GM20000 (cell line): ENCODE measurements at places on chromosomes 3 and 15.

GRCh38 chr3:172096881-172097420, 57.6 kb downstream of the FNDC3B start:
- no peak for DNase-seq

DNA sequence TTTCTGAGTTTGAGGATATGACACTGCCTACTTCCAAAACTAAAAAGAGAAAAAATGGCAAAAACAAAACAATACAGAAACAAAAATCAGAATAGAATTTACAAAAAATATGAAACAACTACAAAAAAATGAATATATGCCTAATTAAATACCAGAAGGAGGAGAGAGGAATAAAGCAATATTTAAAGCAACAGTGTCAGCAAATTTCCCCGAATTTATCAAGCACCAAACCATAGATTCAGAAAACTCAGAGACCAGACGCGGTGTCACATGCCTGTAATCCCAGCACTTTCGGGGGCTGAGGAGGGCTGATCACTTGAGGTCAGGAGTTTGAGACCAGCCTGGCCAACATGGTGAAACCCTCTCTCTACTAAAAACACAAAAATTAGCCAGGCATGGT, 1360.9 kb downstream of the SI start:
- DNase-seq = no peak

DNA sequence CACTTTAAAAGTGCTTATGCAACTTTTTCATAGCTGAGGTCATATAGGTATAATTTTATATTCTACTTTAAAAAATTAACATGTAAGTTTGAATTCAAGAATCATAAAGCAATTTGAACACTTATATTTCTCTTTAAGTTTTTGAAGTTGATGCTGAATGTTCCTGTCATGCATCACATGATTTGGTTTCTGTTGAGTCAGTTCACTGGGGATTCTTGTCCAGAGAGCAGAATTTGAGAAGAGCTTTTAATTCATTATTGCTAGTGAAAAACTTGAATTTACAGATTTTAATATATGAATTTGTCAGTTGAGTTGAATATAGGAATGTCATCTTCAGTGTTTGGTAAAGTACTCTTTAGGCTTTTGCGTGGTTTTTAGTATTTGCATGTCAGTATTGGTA, 7.9 kb downstream of the SLC25A26 start:
- no peak for DNase-seq

- no peak for DNase-seq
Observed at GRCh38 chr15:32828507-32829186, 110.8 kb downstream of the GREM1 start.

GRCh38 chr3:177713928-177714900, 516.9 kb upstream of the TBL1XR1 start:
- DNase-seq = no peak

- DNase-seq = peak; percentile 18
Observed at GRCh38 chr15:85542895-85543331, 162.5 kb downstream of the AKAP13 start.

DNA sequence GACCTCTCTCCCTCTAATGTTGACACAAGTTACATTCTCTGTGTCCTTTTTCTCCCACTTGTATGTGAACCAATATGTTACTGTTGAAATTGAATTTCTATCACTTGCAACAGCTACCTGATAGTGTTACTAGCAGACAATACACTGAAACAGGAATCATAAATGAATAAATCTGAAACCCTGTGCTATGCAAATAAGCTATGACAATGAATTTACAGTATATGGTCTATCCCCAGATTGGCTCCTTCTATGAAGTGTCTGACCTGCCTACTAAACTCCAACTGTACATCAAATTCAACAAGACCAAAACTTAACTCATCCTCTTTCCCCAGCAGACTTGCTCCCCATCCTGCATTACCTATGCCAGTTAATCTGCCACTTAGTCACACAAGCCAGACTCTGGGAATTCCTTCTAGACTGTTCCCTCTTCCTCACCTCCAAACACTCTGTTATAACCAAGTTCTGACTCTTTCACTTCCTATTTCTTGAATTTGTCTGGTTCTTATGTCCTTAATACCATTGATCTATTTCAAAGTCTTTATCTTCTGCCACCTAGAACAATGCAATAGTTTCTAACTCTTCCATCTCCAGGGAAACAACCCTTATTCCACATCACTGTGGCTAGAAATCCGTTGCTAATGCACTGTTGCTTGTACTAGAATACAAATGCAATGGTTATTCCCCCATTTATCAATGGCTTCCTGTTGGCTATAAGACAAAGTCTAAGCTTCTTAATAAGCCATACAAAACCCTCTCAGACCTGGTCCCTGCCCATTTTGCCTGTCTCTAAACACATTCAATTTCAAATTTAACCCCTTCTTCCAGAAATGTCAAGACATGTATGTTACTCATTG, 13.4 kb upstream of the ZNF639 start:
- DNase-seq = peak; percentile 30

- no peak for DNase-seq
Observed at GRCh38 chr3:58474967-58475578, 16.8 kb upstream of the KCTD6 start.

DNA sequence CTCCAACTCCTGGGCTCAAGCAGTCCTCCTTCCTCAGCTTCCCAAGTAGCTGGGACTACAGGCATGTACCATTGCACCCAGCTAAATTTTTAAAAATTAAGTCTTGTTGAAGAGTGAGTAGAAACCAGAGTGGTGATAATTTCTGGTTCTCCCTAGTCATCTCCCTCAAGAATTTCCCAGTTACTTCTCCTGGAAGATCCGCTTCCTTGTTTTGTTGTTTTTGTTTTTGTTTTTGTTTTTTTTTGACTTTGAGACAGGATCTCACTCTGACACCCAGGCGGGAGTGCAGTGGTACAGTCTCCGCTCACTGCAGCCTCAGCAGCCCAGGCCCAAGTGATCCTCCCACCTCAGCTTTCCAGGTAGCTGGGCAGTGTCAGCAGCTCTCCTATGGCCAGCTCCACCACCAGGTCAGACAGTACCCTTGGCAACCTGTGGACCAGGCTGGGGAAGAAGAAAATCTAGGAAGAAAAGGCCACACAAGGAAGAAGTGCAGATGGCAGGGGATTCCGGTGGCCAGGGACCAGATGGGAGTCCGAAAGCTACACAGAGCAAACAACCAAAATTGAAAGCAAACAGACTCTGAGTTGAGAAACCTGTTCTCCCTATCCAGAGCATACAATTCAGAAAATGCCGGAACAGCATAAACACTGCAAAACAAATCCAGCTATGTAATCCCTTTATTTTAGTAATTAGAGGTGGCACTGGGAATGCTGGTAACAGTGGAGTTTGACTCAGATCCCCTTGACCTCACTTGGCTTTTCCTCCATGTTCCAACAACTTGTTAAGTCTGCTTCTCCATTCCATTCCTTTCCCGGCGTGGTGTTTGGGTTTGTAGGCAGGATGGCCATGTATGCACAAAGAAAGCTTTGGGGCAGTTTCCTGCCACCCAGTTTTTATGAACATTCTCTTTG, 266.6 kb upstream of the CTDSPL start:
- no peak for DNase-seq

- no peak for DNase-seq
Observed at GRCh38 chr3:138023754-138024153, 13.8 kb downstream of the CLDN18 start.

GRCh38 chr15:55829826-55830225, 86.9 kb upstream of the PRTG start:
- DNase-seq = peak; percentile 9

DNA sequence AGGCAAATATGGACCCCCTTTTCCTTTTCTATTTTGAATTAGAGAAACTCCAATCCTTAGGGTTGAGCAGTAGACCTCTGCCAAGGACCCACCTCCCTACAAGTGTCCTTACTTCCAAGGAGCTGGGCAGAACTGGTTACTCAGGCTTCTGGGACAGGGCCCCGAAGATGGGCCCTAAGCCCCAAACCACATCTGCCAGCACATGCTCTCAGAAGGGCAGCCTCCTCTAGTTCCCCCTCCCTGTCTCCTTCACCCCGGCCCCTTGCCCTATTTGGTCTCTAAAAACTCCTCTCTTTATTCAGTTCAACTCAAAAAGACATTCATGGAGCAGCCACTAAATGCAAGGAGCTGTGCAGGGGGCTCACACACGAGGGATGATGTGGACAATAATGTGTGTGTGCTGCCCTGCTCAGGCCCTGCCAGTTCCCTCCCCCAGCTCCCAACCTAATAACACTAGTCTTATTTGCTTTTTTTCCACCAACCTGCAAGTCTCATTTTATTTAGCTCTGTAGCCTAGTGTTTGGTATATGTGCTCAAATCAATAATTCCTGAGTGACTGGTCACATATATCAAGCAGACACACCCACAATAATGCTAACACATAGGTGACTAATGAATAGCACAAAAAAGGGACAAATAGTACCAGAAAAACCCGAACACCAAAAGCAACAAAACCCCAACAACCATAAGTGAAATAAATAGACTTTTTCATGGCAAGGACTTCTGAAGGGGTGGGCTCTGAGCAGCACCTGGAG, 12.2 kb downstream of the ZDHHC3 start:
- DNase-seq = no peak

DNA sequence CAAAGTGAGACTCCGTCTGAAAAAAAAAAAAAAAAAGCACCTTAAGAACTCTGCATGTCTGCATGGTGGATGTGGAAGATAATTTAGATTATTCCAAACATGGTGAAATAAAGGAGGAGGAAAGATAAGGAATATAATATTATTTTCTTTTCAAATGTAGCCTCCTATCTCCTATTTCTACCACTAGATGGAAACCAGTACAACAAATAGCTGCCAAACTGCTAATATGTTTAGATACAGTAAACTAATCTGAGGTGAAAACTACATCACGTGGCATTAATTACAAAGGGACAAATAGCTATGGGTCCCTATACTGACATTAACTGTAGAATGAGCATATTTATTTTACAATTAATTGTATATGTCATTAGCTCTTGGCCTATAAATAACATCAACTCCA, 197.8 kb downstream of the TBC1D5 start:
- DNase-seq = no peak

DNA sequence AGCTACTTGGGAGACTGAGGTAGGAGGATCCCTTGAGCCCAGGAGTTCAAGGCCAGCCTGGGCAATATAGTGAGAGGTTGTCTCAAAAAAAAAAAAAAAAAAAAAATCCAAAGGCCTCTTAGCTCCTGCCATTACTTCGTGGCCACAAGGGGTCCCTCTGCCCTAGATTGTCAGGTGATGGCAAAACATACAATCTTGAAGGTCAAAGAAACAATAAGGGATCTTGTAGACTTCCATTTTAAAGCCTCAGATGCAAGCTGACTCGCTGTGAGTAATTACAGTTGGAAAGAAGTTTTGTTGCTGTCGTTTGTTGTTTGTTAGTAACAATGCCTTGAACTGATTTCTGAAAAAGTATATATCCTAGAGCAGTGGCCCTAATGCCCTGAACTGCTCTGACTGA, 55.9 kb upstream of the PLCL2 start:
- peak; percentile 36 for DNase-seq

- peak; percentile 26 for DNase-seq
Observed at GRCh38 chr3:81485444-81485865, 276.0 kb downstream of the GBE1 start.

GRCh38 chr15:29674661-29675533, 147.4 kb downstream of the TJP1 start:
- DNase-seq = no peak

- DNase-seq = no peak
Observed at GRCh38 chr15:77759896-77760592, 127.3 kb upstream of the LINGO1 start.

DNA sequence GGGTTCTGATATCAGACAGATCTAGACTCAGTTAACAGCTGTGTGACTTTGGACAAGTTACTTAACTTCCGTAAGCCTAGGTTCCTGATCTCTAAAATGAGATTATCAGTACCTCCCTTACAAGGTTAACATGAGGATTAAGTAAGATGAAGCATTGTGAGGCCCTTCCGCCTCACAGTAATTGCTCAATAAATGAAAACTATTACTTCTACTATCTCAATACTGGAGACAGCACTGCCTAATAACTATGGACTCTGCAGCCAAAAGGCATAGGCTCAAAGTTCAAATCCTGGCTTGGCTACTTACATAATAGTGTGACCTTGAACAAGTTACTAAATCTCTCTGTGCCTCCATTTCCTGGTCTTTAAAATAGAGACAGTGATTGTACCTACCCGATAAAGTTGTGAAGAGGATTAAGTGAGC, 82.0 kb upstream of the ATP11B start:
- no peak for DNase-seq

DNA sequence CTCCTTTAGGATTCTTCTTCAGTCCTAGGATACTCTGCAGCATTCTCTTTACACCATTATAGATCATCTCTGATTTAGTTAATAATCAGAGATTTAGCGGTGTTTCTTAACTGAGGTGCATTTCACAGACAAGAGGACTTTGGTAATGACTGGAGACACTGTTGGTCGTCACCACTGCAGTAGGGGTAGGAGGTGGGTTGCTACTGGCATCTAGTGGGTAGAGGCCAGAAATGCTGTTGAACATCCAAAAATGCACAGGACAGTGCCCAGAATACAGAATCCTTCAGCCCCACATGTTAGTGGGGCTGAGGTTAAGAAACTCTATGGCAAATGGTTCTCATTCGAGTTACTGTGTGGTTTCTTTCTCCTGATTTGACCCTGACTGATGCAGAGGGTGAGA, 80.4 kb upstream of the LMCD1 start:
- DNase-seq = no peak

- peak; percentile 55 for DNase-seq
Observed at GRCh38 chr15:41936649-41937567, 35.4 kb downstream of the EHD4 start.

GRCh38 chr3:138289701-138290100, 40.0 kb downstream of the NME9 start:
- no peak for DNase-seq

DNA sequence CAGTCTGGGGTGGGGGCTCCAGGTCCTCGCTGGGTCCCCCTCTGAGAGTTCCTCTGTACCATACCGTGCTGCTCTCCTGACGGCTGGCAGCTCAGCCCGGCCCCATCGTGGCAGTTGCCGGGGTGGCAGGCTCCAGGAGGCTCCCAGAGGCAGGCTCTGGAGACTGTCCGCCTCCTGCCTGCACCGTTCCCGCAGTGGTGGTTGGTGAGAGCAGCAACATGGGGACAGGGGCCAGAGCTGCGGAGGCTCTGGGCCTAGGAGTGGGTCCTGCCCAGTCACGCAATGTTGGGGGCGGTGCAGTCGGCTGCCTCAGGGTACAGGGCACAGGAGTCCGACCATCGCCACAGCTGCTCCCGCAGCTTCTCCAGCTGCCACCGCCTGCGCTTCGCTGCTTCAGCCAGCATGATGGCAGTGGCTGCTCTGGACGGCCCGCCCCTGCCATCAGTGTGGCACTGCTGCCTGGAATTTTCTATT, 492.7 kb downstream of the AGBL1 start:
- no peak for DNase-seq

DNA sequence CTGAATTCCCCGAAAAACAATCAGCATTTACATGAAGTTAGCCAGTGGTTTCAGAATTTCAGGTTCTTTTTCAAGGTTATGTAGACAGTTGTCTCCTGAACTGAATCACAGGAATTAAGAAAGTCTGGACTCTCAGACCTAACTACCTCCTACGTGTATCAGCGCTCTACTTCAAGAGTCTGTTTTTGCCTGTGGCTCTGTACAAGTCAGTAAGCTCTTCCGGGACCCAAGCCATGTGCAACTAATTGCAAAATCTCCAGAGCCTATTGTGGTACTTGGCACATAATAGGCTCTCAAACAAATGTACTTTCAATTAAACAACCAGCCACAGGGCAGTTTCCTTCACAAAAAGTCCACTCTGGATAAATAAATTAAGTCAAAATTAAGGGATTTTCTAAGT, 414.2 kb downstream of the PDCD6IP start:
- no peak for DNase-seq

GRCh38 chr3:167110901-167111300, 269.2 kb downstream of the ZBBX start:
- DNase-seq = no peak

- no peak for DNase-seq
Observed at GRCh38 chr15:59352683-59353082, 20.0 kb downstream of the MYO1E start.
